ENCODE measurements at places on chromosomes 1 and 21.

DNA sequence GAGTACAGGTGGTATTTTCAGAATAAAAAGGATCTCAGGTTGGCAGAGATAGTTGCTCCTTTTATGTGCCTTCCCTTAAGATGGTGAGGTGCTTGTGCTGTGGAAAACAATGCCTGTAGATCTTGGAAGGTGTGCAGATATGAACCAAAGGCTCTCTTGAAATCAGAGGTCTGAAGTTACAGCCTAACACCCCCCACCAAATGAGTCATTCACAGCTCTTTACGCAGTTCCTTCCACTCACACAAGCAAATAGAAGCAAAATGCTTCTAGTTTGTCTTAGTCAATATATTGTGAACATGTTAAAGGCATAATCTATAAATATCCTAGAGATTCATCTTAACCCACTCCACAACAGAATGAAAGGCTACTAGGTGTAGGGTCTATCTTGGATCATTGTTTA lies 128.9 kb upstream of the NR5A2 start:
- no peaks in the 10 kb centered on the region for H3K27me3 ChIP-seq
- H3K4me3 ChIP-seq, result no peak overlapping the region
- H3K27ac ChIP-seq, result no peak overlapping the region
- no peaks in the 10 kb centered on the region for H3K4me1 ChIP-seq
- no peak for DNase-seq
- H3K36me3 ChIP-seq, result no peaks in the 10 kb centered on the region

DNA sequence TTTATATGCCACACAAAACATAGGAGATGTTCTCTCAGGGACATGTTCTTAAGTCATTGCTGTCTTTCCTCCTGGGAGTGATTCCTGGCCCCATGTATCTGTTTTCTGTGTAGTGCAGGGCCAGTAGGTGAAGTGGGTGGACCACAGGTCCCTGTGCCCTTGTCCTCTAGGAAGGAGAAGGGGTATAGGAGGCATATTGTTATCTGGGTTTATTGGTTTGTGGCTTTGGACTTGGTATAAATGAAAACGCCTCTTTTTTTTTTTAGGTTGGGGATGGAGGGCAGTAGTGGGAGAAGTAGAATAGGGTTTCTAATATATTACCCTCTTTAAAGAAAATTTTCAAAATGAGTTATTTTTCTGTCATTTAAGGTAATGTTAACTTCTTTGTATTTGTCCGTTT lies 29.4 kb downstream of the DYRK1A start:
- no peak overlapping the region for H3K27ac ChIP-seq
- H3K36me3 ChIP-seq, result peaks cover 30% of the 10 kb centered on the region
- no peak for DNase-seq
- H3K4me1 ChIP-seq, result peaks cover 8% of the 10 kb centered on the region
- H3K4me3 ChIP-seq, result no peak overlapping the region

- H3K4me3 ChIP-seq, result no peak overlapping the region
- H3K27ac ChIP-seq, result no peak overlapping the region
- peak; percentile 45 for DNase-seq
- H3K4me1 ChIP-seq, result peaks cover 36% of the 10 kb centered on the region
- H3K27me3 ChIP-seq, result no peaks in the 10 kb centered on the region
Measured at GRCh38 chr1:207866471-207867135, 44.3 kb downstream of the CD34 start.

DNA sequence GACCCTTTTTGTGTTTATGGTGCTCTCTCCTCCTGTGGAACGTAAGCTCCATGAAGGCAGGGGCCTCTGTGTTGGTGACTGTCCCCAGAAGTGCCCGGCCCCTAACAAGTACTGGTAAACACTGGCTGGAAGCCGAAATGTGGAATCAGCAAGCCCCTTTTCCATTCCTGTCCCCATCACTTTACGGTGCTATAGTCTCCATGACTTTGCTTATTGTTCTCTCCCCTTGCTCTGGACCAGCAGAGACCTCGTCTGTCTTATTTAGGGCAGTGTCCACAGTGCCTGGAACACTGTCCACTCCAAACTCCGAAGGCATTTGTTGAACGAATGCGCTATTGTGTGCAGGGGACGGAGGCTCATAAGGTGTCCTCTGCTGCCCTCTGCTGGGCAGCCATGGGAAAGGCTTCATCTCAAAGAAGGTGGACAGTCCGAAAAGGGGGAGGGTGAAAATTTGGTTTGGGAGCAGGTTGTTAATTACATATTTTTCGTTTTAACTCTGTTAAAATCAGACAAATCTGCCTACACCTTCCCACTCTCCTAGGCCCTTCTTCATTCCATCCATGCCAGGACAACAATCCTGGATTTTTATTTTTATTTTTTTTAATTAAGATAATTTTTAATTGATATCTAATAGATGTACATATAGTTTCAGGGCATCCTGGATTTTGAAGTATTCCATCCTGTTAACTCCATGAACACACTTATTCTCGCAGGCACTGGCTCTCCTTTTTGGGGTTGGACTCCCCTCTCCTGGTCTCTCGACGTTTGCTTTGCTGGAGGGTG lies 115.6 kb downstream of the PGBD5 start:
- no peak overlapping the region for H3K27ac ChIP-seq
- H3K36me3 ChIP-seq, result no peaks in the 10 kb centered on the region
- DNase-seq, result peak; percentile 92
- peaks cover 49% of the 10 kb centered on the region for H3K27me3 ChIP-seq

GRCh38 chr1:220149742-220150141 lies 55.8 kb downstream of the IARS2 start:
- H3K36me3 ChIP-seq, result peaks cover 83% of the 10 kb centered on the region
- H3K4me3 ChIP-seq, result no peak overlapping the region
- H3K27ac ChIP-seq, result no peak overlapping the region
- H3K4me1 ChIP-seq, result no peaks in the 10 kb centered on the region

DNA sequence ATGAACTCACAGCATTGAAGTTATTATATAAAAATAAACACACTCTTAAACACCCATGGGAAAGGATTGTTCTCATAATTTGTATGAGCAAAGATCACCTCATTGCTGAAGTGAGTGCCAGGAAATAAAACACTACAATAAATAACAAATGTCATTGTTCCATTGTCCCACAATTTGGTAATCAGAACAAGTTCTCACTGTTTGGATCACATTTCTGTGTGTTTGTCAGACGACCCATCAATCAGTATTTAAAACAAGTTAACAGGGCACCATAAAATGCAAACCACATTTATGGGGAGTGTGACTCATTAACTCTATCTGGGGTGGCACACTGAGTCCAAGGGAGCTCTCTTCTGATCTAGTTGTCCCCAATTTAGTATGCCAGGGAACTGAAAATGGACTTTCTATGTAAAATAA lies 124.5 kb downstream of the PTPRC start:
- H3K4me3 ChIP-seq, result no peak overlapping the region
- DNase-seq, result no peak
- H3K27me3 ChIP-seq, result no peaks in the 10 kb centered on the region
- no peak overlapping the region for H3K27ac ChIP-seq
- no peaks in the 10 kb centered on the region for H3K36me3 ChIP-seq

GRCh38 chr1:227465256-227465655 lies 98.1 kb upstream of the ZNF678 start:
- DNase-seq, result no peak
- no peak overlapping the region for H3K4me3 ChIP-seq
- H3K27me3 ChIP-seq, result peaks cover 34% of the 10 kb centered on the region
- H3K4me1 ChIP-seq, result no peaks in the 10 kb centered on the region
- H3K36me3 ChIP-seq, result no peaks in the 10 kb centered on the region
- H3K27ac ChIP-seq, result no peak overlapping the region

GRCh38 chr1:100530880-100531487 lies 7.0 kb upstream of the GPR88 start:
- no peaks in the 10 kb centered on the region for H3K4me1 ChIP-seq
- H3K4me3 ChIP-seq, result no peak overlapping the region
- no peak for DNase-seq
- H3K36me3 ChIP-seq, result no peaks in the 10 kb centered on the region
- H3K27me3 ChIP-seq, result peaks cover 9% of the 10 kb centered on the region
- H3K27ac ChIP-seq, result no peak overlapping the region

DNA sequence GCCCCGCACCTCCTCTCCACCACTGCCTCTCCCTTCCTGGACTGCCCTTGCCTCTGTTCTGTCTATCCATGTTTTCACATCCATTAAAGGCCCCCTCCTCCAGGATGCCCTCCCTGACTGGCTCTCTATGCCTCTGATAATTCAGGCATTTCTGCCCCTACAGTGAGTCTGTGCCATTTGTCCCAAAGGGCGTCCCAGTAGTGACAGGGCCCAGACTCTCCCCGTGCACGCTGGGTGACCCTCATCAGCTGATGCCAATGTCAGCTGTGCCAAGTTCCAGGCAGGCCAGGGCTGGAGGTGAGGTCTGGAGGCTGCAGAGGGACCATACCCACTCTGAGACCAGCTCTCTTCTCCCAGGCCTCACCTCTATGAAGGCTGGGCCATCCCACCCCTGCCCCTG lies 3.2 kb upstream of the PLEKHG5 start:
- peaks cover 43% of the 10 kb centered on the region for H3K4me1 ChIP-seq
- peaks cover 68% of the 10 kb centered on the region for H3K27me3 ChIP-seq
- no peak overlapping the region for H3K27ac ChIP-seq
- no peak for DNase-seq

DNA sequence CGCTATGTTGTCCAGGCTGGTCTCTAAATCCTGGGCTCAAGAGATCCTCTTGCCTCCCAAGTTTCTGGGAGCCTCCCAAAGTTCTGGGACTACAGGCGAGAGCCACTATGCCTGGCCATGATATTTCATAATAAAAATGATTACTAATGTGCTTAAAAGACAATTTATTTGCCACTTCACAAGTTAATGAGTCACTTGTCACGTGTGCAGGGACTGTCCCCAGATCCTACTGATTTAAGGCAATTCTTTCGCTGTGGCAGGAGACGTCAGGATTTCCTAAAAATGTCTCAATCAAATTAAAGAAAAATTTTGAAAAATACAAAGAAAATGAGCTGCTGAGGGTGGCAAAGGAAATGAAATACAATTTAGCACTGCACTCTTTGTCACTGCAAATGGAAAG lies 43.5 kb downstream of the B3GALNT2 start:
- H3K36me3 ChIP-seq, result peaks cover 25% of the 10 kb centered on the region
- no peaks in the 10 kb centered on the region for H3K27me3 ChIP-seq
- no peaks in the 10 kb centered on the region for H3K4me1 ChIP-seq
- DNase-seq, result no peak
- no peak overlapping the region for H3K4me3 ChIP-seq
- H3K27ac ChIP-seq, result no peak overlapping the region

GRCh38 chr1:169363046-169363730 lies 4.4 kb downstream of the NME7 start:
- no peaks in the 10 kb centered on the region for H3K4me1 ChIP-seq
- no peak overlapping the region for H3K4me3 ChIP-seq
- no peak for DNase-seq
- no peaks in the 10 kb centered on the region for H3K27me3 ChIP-seq

GRCh38 chr1:92972409-92973129 lies 11.3 kb upstream of the DIPK1A start:
- H3K27ac ChIP-seq, result no peak overlapping the region
- DNase-seq, result no peak
- no peak overlapping the region for H3K4me3 ChIP-seq
- no peaks in the 10 kb centered on the region for H3K36me3 ChIP-seq
- peaks cover 10% of the 10 kb centered on the region for H3K4me1 ChIP-seq
- no peaks in the 10 kb centered on the region for H3K27me3 ChIP-seq

DNA sequence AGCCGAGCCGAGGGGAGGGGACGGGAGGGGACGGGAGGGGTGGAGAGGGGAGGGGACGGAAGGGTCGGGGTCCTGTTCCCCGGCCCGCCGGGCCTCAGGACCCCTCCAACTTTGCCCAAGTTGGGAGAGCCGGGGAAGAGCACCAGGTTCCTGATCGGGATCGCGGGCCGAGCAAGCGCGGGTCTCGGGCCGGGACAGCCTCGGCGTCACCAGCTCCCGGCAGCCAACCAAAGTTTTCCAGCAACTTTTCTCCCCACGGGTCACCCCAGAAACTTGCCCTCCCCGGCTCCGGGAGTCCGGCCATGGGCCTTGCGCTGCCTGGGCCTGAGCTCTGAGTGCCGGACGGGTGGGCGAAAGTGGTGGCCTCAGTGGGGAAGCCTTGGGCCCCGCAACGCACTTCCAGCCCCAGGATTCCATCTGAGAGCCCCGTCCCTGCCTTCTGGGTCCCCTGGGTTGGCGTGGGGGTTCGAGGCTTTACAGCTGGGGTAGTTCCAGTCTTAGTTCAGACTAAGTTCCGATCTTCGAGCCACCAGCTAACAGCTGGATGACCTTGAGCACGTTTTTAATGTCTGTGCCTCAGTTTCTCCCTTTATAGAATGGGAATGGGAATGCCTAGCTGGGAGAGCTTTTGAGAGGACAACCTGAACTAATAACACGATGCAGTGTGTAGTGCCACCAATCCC lies 458 bp downstream of the ZC3H12A start:
- H3K4me1 ChIP-seq, result peaks cover 57% of the 10 kb centered on the region
- peak overlapping the region; percentile 94 for H3K27ac ChIP-seq
- peaks cover 44% of the 10 kb centered on the region for H3K36me3 ChIP-seq
- H3K27me3 ChIP-seq, result 0 out of 2 replicates have a peak, but pooled peaks cover 3% of the 10 kb centered on the region
